ENCODE measurements at places on chromosomes 4 and X.

DNA sequence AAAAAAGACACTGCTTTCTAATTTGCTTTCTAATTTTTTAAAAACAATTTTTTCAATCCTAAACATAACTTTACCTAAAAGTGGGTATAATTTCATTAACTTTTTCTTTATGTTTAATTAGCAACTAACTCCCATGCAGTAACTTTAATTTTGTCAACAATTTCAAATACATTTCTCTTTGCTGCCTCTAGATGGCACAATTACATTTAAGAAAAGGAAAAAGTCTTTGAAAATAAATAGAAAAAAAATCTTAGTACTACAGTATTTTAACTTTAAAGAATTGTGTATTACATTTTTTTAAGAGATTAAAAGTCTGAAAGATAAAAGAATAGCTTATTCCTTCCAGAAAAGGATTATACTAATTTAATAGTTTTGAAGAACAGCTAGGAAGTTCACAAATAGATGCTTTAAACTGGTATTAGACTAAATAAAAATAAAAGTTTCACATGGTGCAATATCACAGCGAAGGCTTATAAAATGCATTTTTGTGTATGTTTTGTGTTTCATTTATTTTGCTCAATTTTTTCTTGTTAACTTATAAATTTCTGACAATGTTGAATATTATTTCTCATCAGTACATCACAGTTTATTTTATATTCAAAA lies 105.1 kb downstream of the ADGRA3 start:
- peak; percentile 8 for DNase-seq

DNA sequence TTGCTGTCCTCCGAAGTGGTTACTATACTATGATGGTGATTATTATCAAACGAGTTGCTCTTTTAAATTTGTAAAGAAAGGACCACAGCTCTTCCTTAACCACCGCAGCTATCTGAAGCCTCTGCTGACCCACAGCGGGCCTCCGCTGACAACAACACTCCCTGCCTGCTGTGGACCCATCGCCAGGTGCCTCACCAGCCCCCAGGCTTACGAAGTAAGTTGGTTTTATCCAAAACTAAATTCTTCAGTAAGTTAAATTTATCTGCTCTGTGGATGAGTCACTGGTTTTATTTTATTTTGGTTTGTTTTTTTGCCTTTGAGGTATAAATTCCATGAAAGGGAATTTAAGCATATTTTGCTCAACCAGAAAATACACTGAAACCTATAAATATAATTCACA lies 54.7 kb downstream of the SLC9A6 start:
- no peak for DNase-seq

GRCh38 chr4:1711571-1712215 lies 426 bp downstream of the SLBP start:
- peak; percentile 35 for DNase-seq

DNA sequence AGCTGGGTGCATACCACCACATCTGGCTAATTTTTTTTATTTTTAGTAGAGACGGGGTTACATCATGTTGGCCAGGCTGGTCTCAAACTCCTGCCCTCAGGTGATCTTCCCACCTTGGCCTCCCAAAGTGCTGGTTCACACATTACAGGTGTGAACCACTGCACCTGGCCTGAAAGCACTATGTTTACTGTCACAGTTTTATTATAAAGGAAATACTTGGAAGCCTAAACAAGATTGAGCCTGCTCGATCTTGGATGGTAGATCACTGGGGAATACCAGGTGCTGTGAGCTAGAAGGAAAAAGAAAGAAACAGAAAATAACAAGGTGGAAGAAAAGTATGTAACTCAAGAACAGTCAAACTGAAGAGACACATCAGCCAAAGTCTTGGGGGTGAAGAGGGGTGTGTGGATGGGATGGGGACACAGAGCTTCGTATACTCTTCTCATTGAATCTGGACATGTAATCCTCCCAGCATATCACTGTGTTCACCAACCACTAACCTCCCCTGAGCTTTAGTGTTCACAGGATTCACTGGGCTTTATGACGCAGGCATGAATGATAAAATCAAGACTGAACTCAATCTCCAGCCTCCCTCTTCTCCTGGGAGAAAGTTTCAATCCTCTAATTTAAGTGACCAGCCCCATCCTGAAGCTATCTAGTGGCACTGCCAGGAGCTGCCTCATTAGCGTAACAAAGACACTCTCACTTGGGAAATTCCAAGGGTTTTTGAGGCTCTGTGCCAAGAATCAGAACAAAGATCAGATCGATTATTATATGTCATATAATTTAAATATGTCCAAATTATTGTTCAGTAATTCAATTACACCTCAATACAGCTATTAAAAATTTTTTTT lies 40.9 kb downstream of the PDS5A start:
- no peak for DNase-seq

GRCh38 chr4:80409809-80410208 lies 74.3 kb downstream of the CFAP299 start:
- DNase-seq = no peak
